Ammon's horn (tissue), 1 donor: ENCODE measurements at places on chromosomes 12 and 14.

GRCh38 chr14:80679273-80679672 is 262.3 kb downstream of the CEP128 start:
- DNase-seq = no peak

GRCh38 chr14:77125281-77125801 is 16.2 kb downstream of the ZDHHC22 start:
- DNase-seq = no peak

- no peak for DNase-seq
These were observed 247.4 kb downstream of the NRXN3 start for GRCh38 chr14:78417532-78417931.

DNA sequence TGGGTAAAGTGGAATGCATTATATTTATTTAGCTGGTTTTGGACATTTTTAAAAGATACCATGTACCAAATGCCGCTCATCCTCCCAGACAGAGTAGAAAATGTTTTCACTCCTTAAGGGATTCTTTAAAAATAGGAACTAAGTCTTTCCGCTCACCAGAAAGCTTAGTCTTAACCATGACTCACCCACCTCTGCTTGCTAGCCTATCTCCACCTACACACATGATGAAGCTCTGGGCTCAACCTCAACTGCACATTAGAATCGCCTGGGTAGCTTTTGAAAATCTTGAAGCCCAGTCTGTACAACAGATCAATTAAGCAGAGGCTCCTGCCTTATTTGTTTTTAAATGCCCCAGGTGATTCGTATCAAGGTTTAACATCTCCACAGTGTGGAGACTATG is 260.5 kb downstream of the NEDD1 start:
- peak; percentile 23 for DNase-seq

GRCh38 chr12:753611-754472 is 1.5 kb downstream of the WNK1 start:
- peak; percentile 34 for DNase-seq

DNA sequence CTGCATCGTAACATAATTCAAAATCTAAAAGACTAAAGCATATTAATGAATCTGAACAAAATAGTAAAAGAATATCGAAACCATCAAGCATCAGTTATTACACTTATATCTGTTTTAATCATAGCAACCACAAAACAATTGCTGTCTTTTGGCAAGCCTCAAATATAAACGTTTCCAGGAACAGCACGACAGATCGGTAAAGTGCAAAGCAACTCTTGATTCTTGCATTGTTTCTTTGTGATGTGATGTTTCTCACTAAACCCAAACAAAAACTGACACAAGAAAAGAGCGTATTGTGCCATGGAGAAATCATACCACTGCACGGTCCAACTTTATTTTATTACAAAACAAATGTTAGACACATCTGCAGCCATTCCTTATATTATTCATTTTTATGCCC is 9.2 kb upstream of the MYF6 start:
- no peak for DNase-seq

DNA sequence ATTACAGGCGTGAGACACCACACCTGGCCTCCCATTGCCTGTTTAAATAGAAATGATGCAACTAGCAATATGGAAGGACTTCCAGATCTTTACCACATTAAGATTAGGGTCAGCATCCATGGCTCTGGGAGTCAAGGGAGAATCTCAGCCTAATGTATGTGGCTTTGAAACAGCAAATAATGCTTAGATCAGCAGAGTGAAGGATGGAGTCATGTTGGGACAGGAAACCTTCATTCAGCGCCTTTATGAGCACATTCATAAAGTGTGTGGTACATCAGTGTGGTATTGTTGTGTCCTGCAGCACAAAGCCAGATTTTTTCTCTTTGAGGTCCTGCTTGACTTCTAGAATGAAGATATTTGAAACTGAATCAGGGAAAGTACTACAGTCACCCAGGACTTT is 15.3 kb upstream of the SPSB2 start:
- DNase-seq = no peak

DNA sequence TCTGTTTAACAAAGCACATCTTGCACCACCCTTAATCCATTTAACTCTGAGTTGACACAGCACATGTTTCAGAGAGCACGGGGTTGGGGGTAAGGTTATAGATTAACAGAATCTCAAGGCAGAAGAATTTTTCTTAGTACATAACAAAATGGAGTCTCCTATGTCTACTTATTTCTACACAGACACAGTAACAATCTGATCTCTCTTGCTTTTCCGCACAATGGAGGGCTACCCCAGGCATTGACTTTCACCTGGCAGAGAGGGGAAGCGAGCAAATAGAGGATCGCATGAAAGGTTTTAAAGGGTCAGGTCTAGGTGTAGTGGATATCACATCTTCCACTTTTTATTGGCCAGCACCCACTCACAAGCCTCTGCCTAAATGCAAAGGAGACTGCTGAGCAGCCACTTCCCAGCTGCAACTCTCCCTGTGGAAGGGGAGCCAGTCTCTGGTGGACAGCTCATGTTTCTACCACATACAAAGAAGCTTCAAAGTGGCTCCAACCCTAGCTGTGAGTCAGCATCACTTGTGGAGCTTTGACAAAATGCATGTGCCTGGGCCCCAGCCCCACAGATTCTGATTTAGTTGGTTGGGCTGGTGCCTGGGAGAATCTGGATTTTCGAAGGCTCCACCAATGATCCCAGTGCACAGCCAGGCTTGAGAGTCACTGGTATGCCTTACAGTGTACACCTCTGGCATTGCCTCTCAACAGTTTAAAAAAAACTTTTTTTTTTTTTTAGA is 7.2 kb upstream of the FNTB start:
- no peak for DNase-seq
